Esophagus squamous epithelium (tissue), 5 donors: ENCODE measurements at places on chromosomes 6 and 20.

DNA sequence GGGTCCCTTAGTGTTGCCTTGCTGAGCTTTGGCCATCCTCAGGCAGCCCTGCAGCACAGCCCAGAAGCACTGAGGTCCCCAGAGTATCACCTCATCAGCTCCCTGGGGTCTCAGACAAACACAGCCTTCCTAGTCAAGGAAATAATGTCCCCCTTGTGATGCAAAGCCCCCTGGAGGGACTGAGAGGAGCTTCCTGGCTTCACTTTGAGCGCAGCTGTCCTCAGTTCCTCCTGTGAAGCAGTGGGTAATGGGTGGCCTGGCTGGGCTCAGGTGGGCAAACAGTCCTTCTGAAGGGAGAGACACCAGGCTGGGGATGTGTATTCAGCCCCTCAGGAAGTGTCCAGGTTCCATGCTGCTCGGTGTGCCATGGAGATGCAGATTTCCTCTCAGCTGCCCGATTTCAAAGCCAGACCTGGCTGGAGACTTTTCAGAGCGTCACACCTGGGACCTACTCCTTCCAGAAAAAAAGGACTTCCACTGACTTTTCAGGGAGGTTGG lies 79.2 kb upstream of the FOXA2 start:
- no peak for DNase-seq

GRCh38 chr6:124928851-124929250 lies 33.4 kb upstream of the RNF217 start:
- DNase-seq: no peak

GRCh38 chr20:56487216-56487615 lies 18.8 kb downstream of the RTF2 start:
- DNase-seq: no peak

GRCh38 chr6:121590438-121590837 lies 155.0 kb downstream of the GJA1 start:
- no peak for DNase-seq

DNA sequence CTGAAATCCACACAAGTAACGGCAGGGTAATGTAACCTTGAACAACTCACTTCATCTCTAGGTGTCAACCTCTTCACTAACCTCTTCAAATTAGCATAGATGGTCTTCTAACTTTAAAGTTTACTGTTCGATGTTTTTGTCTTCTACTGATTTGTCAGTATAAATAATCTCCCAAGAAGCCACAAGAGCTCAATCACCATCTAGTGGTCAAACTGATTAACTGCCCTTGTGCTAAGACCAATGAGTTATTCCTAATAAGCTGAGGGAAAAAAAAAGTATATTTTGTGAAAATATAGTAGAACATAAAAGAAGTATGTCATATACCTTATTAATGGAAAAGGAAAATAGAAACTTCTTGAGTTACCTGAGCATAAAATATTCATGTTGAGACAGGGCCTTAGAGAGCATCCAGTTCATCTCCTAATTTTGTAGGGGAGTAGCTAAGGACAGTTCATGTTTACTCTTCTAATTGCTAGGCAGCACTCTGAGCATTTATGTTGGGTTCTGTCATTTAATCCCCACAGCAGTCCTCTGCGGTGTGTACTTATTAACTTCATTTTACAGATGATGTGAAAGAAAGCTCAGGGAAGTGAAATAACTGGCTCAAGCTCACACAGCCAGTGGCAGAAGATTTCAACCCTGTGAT lies 317.1 kb downstream of the ESR1 start:
- no peak for DNase-seq

- no peak for DNase-seq
Measured at GRCh38 chr6:64146876-64147275, 511.3 kb downstream of the PHF3 start.

DNA sequence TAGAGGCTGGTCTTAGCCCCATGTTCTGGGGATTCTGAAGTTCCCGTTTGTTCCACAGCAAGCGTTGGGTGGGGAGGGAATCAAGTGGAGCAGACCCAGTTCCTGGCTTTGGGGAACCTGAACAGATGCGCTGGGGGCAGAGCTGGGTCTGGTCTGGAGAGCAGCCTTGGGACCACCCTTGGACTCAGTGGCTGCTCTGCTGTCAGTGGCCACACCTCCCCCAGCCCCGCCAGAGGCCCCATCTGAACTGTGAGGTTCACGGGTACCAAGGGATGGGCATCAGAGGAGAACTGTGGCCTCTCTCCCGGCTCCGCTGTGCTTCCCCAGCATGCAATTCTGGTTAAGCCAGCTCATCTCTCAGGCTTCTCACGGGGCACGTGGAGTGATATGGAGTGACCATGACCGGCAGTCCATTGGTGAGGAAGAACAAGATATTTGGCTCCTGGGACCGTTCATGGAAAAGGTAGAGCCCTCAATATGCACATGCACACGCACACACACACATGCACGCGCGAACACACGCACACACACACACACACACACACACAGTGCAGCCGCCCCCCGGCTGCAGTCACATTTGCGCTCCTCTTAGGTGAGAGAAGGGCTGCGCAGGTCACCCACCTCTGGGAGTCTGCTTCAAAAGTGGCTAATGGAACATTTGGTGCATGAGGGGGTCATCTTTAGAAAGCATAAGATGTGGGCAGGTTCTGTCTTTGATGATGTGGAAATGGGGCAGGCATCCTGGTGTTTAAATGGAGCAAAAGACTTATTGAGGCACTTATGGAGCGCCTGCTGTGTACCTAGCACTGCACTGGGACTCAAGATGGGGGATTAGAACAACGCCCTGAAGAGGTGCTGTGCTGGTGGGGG lies 6.0 kb downstream of the DLGAP4 start:
- no peak for DNase-seq

- no peak for DNase-seq
Measured at GRCh38 chr6:145763742-145764141, 28.4 kb upstream of the EPM2A start.

DNA sequence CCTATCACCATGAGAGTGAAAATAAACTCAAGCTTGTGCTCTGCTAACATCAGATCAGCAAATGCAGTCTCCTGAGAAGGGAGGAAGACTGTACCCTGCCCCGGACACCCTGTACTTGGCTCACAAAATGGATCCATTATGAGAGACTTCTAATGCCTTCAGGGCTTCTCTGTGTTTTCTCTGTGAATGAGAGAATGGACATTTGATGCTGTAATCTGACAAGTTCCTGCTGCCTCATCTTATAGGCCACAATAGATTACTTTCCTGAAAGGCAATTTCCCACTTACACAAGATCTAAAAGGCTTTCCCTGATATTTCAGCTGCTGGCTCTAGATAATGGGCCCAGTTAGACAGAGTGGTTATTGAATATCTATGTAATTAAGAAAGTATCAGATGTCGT lies 117.2 kb downstream of the OTOR start:
- no peak for DNase-seq

GRCh38 chr6:121439926-121440325 lies 4.5 kb downstream of the GJA1 start:
- no peak for DNase-seq

GRCh38 chr20:8633366-8633765 lies 435.5 kb upstream of the PLCB4 start:
- no peak for DNase-seq

- no peak for DNase-seq
Measured at GRCh38 chr6:159654483-159655098, 38.5 kb downstream of the SOD2 start.

GRCh38 chr6:40997234-40997957 lies 41.6 kb downstream of the UNC5CL start:
- DNase-seq: no peak
